ENCODE measurements at places on chromosomes 13 and 19.

DNA sequence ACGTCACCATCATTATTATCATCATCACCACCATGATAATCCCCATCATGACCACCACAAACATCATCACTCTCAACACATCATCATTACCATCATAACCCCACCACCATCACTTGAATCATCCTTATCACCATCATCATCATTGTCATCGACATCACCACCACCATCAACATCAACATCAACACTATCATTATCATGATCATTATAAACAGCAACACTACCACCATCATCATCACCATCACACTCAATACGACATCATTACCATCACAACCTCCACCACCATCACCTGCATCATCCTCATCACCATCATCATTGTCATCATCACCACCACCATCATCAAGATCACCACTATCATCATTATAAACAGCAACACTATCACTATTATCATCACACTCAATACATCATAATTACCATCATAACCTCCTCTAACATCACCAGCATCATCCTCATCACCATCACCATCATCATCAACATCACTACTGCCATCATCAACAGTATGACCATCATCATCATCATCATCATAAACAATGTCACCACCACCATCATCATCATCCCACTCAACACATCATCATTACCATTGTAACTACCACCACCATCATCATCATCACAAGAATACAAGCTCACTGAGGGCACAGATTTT is 78.7 kb downstream of the MBD3L1 start:
- no peak for DNase-seq

DNA sequence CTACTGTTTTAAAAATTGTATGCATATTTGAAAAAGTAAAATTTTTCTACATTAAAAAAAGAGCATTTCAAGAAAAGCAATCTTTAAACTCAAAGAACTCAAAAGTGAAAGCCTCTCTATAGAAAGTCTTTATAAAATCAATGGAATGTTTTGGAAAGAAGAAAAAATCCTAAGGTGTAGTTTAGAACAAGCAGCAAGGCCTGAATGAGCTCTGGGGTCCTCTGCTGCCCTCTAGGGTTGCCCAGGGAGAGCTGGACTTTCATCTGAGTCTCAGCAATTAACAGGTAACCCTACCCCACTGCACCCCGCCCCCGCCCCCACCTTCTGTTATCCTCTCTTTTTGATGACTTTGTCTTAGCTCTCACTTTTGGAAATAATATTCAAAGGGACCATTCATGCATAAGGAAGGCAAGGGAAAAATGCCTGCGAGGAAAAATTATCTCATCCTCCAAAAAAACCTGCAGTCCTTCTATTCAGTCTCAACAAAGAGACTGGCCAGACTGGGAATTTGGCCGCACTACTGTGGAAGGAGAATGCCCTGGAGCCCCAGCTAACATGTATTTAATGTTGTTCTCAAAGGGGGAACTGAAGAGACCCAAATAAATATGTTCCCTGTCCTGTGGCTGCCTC is 24.1 kb downstream of the SLC25A30 start:
- peak; percentile 48 for DNase-seq

DNA sequence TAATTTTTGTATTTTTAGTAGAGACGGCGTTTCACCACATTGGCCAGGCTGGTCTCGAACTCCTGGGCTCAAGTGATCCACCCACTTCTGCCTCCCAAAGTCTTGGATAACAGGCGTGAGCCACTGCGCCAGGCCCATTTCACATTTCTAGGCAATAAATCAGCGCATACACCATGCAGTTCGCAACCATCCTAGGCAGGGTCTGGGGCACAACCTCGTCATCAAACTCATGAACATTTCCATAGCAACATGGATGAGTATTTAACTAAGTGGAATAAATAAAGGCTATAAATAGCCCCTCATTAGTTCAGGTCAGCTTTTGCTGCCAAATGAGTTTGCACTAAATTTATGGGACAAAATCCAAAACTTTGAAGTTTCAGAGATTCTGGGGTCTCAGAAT is 8.2 kb downstream of the MEIS3 start:
- DNase-seq, result no peak

GRCh38 chr13:103273825-103274224 is 207.6 kb upstream of the SLC10A2 start:
- no peak for DNase-seq

DNA sequence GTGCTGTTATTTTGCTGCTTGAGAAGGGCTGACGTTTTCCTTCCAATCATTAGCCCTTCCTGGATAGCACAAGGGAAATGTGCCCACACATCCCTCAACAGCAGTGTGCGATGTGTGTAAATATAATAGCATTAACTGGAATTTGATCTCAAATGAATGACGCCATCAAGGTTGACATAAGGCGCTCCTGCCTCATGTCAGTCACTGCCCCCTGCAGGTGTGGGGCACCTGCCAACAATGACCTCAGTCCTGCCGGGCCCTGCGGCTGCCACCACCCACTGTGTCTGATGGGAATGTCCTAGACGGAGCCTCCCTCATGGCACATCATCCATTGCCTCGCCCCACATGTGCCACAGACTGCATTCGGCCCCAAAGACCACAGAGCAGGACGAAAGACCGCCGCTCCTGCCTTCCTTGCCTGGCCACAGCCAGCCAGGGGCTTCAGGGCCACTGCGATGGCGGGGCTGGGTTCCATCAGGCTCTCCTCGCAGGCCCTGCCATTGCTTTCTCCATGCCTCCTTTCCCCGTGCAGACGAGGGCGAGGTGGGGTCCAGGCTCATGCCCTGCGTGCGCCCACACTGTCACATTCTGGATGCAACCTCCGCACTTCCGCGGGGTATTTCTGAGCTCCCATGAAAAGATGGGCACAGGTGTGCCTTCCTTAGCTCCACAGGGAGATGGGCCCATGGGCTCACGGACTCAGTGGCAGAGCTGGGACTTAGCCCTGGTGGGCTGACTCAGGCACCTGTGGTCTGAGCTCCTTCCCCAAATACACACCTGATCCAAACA is 146.7 kb downstream of the SOX1 start:
- no peak for DNase-seq

GRCh38 chr13:24146961-24147569 is 13.5 kb upstream of the SPATA13 start:
- no peak for DNase-seq

GRCh38 chr19:1364070-1364704 is 19.5 kb upstream of the NDUFS7 start:
- DNase-seq, result peak; percentile 34

DNA sequence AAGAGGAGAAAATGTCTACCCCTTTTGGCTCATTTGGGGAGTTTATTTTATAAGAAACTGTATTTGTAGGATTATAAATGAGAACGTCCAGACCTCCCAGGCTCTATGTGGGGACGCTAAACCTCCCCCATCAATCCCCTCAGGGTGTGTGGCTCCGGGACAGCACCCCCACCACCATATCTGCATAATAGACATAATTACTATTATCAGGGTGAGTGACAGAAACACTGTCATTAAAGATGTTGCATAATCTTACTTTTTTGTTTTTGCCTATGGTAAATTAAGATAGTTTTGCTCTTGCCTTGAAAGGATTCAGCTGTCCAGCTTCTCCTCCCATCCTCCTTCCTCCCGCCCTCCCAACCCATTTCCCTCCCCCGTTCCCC is 93.3 kb downstream of the NUFIP1 start:
- no peak for DNase-seq

- no peak for DNase-seq
Measured at GRCh38 chr13:22298530-22298929, 627.7 kb downstream of the FGF9 start.

- peak; percentile 84 for DNase-seq
Measured at GRCh38 chr19:7652061-7652641, 15.2 kb downstream of the STXBP2 start.

- no peak for DNase-seq
Measured at GRCh38 chr13:46716821-46717220, 80.1 kb downstream of the ESD start.

DNA sequence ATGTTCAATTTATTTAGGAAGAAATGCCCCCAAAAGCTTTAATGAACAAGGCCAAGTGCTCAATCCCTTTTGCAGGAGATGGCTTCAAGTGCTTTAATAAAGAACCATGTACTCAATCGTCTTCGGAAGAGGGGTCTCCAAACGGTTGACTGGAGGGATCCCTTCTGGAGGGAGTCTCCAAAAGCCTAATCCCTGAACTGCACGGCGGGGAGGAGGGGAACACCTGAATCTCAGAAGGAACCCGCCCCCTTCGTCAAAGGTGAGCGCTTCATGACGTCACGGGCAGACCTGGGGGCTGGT is 505 bp downstream of the PAF1 start:
- no peak for DNase-seq

DNA sequence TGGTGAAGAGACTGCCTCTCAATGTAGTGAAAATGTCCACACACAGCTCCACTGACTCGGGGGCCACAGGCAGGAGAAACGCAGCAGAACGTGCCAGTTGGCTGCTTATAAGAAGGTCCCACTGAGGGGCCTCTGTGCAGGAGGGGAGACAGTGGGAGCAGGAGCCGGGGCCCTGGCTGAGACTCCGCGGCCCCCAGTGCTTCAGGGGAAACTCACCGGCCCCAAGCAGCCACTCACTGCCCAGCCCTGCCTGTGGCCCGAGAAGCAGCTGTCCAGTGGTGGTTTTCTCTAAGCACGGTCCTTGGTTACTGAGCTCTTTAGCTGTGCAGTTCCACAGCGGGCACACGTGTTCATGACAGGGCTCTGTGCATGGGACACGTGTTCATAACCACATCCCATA is 91.9 kb upstream of the MCF2L start:
- no peak for DNase-seq

- DNase-seq, result no peak
Measured at GRCh38 chr13:90414691-90415596, 932.5 kb upstream of the MIR17HG start.

DNA sequence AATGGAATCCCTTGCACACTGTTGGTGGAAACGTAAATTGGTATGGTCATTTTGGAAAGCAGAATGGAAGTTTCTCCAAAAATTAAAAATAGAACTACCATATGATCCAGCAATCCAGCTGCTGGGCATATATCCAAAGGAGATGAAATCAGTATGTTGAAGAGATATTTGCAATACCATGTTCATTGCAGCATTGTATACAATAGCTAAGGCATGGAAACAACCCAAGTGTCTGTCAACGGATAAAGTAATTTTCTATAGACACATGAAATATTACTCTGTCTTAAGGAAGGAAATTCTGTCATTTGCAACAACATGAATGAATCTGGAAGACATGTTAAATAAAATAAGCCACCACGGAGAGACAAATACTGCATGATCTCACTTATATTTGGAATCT is 124.7 kb downstream of the GPC5 start:
- no peak for DNase-seq

GRCh38 chr19:43078311-43078710 is 4.2 kb downstream of the PSG2 start:
- DNase-seq, result no peak

DNA sequence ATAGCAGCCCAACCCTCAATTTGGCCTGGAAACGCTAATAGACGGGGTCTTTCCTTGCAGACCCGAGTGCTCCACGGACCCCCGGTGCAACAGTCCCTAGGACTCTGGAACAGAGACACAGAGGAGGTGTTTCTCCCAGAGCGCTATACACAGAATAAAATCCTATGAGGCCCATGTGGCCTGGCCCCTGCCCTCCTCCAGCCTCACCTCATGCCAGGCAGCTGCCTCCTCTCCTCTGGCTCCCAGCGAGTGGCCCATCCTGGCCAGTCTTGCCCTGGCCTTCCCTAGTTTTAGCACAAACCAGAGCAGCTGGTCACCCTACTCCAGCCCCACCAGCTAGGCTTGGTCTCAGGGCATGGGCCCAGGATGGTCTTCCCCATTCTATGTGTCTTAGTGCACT is 20.3 kb downstream of the POP4 start:
- DNase-seq, result no peak

GRCh38 chr13:25752957-25753551 is 298.8 kb downstream of the SHISA2 start:
- no peak for DNase-seq

DNA sequence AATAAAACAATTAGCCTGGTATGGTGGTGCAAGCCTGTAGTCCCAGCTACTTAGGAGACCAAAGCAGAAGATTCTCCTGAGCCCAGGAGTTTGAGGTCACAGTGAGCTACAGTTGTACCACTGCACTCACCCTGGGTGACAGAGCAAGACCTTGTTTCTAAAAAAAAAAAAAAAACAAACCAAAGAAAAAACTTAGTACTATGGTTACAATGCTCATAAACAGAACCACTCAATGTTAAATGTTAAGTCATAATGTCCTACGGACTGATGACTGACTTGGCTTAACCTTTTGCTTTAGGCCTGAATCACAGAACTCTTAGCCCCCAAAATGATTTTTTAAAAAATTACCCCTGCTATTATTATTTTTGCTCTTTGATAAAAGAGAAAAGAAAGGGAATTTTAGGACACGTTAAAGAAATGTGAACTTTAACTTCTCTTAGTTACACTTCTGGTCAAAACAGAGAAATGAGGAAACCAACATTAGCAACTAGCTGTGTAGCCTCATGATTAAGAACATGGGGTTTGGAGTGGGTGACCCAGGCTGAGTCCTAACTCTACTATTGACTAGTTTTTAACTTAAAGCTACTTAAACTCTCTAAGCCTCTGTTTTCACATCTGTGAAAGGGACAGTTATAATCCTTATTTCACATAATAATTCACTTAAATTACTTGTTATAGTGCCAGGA is 13.7 kb upstream of the ELF1 start:
- no peak for DNase-seq

DNA sequence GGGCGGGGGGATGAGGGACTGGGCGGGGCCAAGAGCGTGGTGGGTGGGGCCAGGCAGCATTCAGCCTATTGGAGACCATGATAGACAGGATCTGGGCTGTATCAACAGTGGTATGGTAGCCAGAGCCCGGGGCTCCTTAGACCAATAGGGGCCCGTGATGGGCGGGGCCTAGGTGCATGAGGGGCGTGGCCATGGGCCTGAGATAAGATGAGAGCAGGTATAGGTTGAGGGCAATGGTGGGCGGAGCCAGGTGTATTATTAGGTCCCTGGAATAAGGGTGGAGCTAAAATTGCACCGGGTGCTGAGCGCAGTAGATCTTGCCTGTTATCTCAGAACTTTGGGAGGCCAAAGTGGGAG is 5.3 kb downstream of the ABCA7 start:
- peak; percentile 100 for DNase-seq

- no peak for DNase-seq
Measured at GRCh38 chr13:84272877-84273562, 390.7 kb upstream of the SLITRK1 start.

DNA sequence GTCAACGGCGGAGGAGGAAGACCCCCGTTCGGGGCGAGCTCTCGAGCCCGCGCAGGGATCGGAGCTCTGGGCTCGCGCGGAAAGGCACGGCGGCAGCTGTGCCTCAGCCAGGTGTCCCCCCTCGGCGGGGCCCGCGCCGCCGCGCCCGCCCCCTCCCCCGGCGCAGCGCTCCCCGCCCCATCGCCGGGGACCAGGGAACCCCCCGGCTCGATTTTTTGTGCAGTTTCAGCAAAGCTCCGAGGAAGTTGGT is 110.0 kb downstream of the KCNRG start:
- DNase-seq, result peak; percentile 84

Measured in NAMALWA (cell line).